Suppressor macrophage (primary cell): ENCODE measurements at places on chromosomes 5 and 9.

GRCh38 chr9:63859475-63860215 is 1425.4 kb downstream of the FOXD4L5 start:
- DNase-seq = no peak

DNA sequence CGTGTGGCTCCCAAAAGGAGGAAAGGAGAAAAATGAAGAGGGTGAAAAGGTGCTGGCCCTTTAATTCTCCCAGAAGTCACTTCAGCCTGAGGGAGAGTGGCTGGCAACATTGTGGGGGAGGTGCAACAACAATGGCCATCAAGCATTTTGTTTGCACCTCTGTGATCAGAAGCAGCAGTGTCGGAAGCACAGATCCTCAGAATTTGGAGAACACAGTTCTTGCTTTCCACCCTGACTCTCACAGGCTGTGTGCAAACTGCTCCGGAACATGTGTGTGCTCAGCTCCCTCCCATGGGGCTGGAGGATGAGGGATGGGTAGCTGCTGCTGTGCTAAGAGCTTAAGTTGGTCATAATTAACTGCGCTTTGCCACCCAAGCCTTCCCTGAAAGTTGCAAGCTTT is 127.1 kb downstream of the DPYSL3 start:
- DNase-seq = no peak

GRCh38 chr5:4758550-4758949 is 381.6 kb upstream of the ADAMTS16 start:
- DNase-seq = no peak

GRCh38 chr5:58871648-58872242 is 288.9 kb downstream of the RAB3C start:
- DNase-seq = peak; percentile 34
